ENCODE measurements at places on chromosomes 5 and 9.

DNA sequence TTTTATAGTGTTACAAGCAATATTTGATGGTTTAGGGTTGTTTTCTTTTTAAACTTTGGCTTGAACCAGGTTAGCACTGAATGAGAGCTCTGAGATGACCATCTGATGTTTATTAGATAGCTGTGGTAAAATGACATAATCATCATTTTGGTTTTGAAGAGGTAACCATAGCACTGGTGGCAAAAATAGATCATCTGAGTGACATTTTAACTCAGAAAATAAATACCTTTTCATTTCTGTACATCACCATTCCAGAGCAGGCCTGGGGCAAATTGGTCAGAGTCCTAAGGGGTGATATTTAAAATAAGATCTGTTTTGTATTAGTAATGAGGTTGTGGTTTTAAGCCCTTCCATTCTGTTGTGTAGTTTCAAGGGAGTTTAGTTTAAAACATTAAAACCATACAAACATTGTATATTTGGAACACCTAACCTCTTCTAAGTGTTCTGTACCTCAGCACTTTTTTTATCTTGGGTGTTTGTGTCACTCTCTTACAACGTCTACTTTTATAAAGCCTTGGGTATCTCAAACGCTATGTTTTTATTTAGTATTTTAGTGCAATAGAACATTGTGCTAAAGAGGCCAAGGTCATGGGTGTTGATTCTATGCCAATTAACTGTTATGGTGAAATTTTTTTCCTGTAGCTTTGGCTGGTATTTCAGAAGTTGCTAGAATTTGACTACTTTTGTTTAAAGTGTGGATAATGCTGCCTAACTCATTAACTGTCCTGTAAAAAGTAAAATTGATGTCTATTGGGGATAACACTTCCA lies 166.1 kb downstream of the CD180 start:
- no peak for DNase-seq

DNA sequence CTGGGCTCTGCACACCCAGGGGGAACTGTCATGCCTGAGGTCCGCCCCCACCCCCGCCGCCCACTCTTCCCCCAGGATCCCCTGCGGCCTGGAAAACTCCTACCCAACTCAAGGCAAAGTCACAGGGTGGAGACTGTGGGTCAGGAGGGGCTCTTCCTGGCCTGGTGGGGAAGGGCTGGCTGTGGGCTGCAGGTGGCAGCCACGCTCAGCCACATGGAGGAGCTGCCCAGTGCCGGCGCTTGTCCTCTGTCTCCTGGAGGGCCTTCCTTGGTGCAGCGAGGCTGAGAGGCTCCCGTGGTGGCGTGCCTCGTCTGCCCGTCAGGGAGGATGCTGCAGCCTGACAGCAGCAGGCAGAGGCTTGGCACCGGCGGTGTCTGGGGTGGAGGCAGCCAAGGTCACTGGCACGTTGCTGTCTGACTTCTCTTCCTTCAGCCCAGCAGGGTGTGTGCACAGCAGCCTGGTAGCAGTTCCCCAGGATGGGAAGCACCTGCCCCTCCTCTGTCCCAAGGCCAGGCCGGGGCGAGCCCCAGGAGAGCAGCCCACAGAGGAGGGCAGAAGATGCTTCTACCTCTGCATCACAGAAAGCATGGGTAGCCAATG lies 78.1 kb downstream of the ADAMTS2 start:
- no peak for DNase-seq

DNA sequence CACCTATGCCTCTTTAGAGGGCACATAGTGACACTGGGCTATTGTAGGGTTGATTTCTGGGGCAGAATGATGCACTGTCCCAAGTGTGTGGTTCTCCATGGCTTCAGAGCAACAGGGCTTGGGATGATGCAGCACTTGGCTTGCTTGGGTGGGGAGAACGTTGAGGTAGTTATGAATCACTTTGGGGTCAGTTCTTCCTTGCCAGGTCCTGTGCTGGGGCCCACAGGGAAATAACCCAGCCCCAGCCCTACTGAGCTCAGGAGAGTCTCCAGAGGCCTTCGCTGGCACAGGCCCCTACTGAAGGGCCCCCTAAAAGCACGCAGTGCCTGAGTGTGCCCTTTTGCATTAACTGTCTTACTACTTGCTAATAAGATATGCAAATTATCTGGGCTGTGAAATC lies 24.2 kb downstream of the JADE2 start:
- no peak for DNase-seq

DNA sequence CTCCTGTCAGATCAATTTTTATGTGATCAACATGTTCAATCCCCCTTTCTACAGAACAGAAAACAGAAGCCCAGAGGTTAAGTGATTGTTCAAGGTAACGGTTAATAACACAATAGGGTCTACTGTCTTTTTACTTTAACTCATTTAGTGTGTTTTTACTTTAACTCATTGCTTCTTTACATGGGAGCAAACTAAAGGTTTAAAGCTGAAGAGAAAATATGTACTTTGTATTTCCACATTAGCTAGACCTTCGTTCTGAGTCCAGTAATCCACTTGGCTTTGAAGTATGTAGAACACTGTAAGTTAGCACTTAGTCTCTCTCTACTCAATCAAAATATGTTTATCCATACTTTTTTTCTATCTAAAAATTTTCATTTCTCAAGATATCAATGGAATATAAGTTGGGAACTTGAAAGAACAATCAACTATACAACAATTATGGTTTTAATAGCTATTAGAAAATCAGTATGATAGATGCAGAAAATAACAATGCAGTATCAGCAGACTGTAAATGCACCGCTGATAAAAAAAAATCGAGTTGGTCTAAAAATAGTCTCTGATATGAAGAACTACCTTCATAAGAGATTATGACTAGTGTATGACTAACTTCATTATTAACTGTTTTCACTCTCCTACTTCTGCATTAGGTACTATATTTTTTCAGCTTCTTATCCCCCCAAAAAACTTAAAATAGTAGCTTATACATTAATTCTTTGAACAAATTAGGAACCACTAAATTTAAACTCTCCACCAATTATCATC lies 20.6 kb downstream of the PGGT1B start:
- no peak for DNase-seq

GRCh38 chr5:107437986-107438510 lies 232.7 kb downstream of the EFNA5 start:
- no peak for DNase-seq

DNA sequence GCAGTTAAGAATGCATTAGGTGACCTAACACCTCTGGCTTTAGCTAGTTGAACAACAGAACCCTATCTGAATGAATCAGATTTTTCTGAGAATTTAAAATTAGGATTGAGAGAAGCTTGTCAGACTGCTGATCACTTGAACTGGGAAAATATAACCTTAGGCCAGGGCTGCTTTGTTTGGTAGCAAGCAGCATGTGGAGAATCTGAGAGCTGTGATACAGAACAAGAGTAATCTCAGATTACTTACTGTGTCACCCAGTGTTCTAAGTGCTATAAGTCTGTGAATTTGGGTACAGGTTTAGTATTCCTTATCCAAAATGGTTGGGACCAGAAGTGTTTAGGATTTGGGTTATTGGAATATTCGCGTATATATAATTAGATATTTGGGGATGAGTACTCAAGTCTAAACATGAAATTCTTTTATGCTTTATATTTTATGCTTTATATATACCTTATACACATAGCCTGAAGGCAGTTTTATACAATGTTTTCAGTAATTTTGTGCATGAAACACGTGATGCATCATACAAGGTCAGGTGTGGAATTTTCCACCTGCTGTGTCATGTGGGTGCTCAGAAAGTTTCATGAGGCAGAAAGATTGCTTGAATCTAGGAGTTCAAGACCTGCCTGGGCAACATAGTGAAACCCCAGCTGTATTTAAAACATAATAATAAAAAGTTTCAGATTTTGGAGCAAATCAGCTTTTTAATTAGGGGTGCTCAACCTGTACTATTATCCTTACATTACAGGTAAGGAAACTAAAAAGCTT lies 8.3 kb upstream of the CHD1 start:
- no peak for DNase-seq

GRCh38 chr5:72372923-72373322 lies 52.8 kb downstream of the PTCD2 start:
- DNase-seq: peak; percentile 49

DNA sequence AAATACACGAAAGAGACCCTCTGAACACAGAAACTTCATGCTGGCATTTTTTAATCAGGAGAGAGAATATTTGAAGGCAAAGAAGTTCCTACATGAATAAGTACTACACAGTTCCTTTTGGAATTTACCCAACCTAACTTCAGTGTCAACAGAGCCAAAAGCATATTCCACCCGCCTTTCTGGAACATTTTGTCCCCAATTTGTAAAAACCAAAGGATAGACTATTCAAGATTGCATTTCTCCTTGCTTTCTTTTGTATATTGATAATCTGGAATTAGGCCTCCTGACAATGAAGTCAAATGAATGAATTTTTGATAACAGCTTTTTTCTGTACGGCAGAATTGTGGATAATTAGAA lies 39.4 kb upstream of the TRAF1 start:
- no peak for DNase-seq

DNA sequence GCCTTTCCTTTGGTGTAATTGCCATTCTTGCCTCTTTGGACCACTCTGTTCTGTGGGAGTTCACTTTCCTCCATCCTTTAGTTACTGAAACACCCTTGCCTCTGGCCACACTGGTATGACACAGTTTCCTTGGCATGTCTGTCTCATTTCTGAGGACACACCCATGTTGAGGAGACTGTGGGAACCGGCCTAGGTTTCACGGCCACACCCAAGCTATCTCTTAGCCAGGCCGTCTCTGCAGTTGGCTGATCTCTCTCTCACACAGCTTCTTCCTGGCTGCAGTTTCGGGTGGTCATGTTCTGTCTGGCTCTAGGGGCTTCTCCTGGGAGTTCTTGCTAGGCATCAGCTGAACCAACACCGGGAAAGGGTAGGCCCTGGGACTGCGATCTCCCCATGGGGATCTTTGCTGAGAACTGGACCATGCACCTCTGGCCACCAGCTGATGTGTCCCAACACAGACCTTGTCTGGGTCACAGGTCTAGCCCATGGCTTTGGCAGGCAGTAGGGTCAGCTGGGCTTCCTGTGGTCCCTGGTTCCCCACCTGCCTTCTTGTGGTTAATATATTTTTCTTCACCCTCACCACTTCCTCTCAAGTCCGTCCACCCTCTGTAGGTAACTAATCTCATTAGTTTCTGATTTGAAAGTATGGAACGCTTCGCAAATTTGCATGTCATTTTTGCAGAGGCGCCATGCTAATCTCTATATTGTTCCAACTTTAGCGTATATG lies 24.9 kb downstream of the ARHGEF37 start:
- no peak for DNase-seq

DNA sequence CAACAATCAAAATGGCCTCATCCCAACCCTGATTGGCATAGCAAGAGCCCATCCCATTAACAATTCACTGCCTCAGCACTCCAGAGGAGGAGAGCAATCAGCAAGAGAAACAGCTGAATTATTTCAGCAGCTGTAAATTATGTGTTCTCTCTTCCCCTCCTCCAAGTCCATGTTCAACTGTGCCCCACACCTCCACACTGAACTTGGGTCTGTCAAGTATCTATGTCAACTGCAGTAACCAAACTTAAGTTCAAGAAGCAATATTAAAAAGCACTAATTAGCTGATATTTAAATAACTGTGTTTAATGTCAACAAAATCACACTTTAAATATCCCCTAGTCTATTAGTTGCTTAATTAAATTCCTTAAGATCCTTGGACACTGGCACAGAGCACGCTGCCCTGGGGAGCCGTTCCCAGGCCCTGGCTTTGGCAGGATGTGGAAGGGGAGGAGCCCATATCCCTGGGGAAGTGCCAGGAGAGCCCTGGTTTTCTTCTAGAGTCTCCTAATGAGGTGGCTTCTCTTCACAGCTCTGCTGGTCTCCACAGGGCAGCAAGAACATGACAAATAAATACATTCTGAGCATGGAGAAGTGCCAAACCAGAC lies 50.6 kb downstream of the SIL1 start:
- no peak for DNase-seq

DNA sequence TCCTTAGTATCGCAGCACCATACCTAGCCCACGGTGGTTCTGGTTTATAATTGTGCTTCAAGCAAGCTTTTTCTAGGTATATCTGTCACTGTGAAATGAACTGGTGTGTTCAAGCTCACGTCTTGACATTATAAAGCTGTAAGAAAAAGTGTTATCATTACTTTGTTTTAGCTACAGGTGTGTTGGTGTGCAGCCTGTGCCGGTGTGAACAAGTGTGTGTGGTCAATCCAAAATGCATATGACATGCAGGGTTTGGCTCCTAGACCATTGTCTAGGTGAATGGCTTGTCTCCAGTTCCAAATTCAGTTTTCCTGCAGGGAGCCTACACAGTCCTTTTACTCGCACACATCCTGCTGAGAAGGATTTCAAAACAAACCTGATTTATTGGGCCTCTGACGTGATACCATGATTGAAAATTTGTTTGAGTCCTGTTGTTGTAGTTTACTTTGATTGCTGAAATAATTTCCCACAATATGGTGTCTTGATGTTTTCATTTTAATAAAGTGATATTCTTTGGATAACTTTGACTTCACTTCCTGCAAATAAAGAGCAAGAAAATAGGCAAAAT lies 3.7 kb downstream of the LSM11 start:
- DNase-seq: no peak

DNA sequence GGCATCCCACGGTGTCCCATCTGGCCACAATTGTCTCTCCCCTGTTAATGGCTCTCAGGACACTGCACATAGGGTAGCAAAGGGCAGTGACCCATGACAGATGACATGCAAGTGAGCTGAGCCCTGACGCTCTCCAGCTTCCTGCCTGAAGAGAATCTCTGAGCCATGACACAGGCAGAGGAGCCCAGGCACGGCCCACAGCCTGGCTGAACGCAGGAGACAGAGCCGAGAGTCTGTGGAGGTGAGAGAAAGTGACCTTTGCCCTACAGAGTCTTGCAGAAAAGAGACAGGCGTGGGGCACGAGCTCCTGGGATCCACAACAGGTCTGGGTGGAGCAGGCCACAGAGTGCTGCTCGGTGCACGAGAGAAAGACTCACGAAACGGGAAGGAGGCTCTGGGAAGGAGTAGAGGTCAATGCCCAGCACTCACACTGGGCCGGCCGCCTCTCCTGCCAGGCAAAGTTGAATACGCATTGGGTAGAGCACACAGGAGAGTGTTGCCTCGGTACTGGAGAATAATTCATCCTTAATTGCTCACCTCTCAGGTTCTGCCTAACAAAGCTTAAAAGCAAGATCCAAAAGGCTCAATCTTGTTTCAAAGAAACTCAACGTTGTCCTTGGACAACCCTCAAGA lies 90.3 kb downstream of the MRPL36 start:
- no peak for DNase-seq

DNA sequence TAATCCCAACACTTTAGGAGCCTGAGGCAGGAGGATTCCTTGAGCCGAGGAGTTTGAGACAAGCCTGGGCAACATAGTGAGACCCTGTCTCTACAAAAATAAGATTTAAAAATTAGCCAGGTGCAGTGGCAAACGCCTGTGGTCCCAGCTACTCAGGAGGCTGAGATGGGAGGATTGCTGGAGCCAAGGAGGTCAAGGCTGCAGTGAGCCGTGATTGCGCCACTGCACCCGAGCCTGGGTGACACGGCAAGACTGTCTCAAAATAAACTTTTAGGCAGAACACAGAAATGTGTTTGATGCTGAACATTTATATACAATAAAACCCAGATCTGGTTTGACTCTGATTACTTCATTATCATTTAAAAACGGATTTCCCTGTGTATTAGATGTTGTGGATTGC lies 4.9 kb downstream of the ENTR1 start:
- DNase-seq: no peak

Data from inflammatory macrophage treated with lipopolysaccharide for 1 hour (primary cell).